ENCODE measurements at places on chromosomes 12 and 14. TPM values are rescaled to one million over a fixed set of nuclear protein-coding genes. Genes with fewer than 3 reads are reported as not detected.
A peak's percentile ranks its signal among the peaks of the same experiment; 100 is the strongest.

The PELI2 gene
- total RNA-seq, result 33.9 TPM

The ADAM21 gene
- total RNA-seq, result 0.44 TPM

DNA sequence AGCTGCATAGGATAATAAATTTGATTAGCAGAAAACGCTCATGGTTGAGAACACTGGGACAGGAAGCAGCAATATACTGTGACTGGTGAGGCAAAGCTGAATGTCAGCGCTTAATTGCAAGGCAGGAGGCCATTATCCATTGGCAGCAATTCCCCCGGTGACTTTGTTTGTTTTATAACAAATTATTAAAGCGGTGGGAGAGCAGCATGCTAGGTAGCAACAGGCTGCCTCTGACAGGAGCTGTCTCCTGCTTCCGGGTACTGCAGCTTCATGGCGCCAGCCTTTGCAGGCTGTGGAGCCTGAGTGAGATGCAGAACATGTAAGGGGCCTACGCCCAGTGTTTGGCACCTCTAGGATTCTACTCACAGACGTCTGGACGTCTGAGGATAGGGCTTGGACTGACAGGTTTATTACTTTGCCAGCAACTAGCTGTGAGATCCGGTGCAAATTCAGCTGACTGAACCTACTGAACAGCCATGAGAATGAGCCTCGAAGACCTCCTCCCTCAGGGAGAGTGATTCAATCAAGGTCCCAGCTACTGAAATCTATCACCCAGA, 82.1 kb upstream of the SSTR1 start:
- H3K4me1 ChIP-seq, result no peaks in the 10 kb centered on the region
- H3K36me3 ChIP-seq, result no peaks in the 10 kb centered on the region
- no peak overlapping the region for H3K4me3 ChIP-seq
- H3K27ac ChIP-seq, result no peak overlapping the region
- DNase-seq, result no peak
- H3K27me3 ChIP-seq, result no peaks in the 10 kb centered on the region

GRCh38 chr12:68115281-68115680, 44.3 kb downstream of the IFNG start:
- no peak for DNase-seq
- H3K36me3 ChIP-seq, result no peaks in the 10 kb centered on the region
- no peak overlapping the region for H3K4me3 ChIP-seq
- H3K4me1 ChIP-seq, result no peaks in the 10 kb centered on the region
- no peak overlapping the region for H3K27ac ChIP-seq

GRCh38 chr12:19972325-19973288, 395.7 kb upstream of the PDE3A start:
- H3K4me3 ChIP-seq, result no peak overlapping the region
- no peak for DNase-seq

GRCh38 chr12:95146769-95147168, 70.5 kb downstream of the FGD6 start:
- no peaks in the 10 kb centered on the region for H3K27me3 ChIP-seq
- H3K36me3 ChIP-seq, result no peaks in the 10 kb centered on the region
- peaks cover 5% of the 10 kb centered on the region for H3K4me1 ChIP-seq
- H3K27ac ChIP-seq, result no peak overlapping the region
- H3K4me3 ChIP-seq, result no peak overlapping the region
- no peak for DNase-seq

DNA sequence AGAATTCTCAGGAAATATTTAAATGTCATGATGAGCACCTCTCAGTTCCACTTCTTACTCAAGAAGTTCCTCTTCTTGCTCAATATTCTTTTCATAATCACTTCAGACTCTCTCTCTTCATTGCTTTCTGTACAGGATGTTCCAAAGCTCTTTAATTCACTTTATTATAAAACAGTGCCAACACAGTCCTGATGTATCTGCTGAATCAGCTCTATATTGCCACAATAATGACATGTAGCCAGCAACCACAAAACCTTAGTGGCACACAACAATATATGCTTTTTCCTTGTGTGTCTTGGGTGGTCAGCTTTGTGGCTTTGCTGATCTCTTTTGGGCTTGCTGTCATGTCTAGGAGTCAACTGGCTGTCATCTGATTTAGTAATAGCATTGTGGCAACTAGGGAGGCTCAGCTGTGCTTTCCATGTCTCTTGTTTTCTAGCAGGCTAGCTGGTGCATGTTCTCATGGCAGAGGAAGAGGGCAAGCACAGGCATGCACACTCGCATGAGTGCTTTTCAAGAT, 52.8 kb upstream of the SLC2A13 start:
- DNase-seq, result peak; percentile 36
- peaks cover 13% of the 10 kb centered on the region for H3K4me1 ChIP-seq
- H3K27ac ChIP-seq, result peak overlapping the region; percentile 58
- no peaks in the 10 kb centered on the region for H3K27me3 ChIP-seq
